ENCODE measurements at places on chromosomes 2 and 18. TPM values are rescaled to one million over a fixed set of nuclear protein-coding genes. Genes with fewer than 3 reads are reported as not detected.

GRCh38 chr2:205370726-205371125 lies 311.6 kb upstream of the NRP2 start:
- no peaks in the 10 kb centered on the region for H3K36me3 ChIP-seq
- H3K4me1 ChIP-seq, result peaks cover 4% of the 10 kb centered on the region
- no peak overlapping the region for H3K27ac ChIP-seq
- no peak for DNase-seq

DNA sequence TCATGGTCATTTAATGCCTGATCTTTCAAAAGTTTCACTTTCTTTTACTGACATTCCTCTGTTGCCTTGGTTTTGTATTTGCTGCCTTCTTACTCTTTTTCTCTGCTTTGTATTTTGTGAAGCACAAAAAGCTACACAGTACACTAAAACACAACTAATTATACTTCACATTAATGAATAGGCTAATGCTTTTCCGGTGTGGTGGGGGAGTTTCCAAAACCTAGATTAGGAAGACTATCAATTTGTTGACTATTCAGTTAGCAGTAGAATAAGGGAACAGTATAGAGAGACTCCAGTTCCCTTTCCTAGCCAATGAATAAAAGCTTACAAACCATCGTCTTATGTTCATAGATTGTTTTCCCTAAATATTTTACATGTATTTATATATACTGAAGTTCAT lies 468.3 kb downstream of the SPAG16 start:
- H3K36me3 ChIP-seq, result no peaks in the 10 kb centered on the region
- DNase-seq, result no peak
- H3K27me3 ChIP-seq, result no peaks in the 10 kb centered on the region
- H3K4me3 ChIP-seq, result no peak overlapping the region
- no peaks in the 10 kb centered on the region for H3K4me1 ChIP-seq

DNA sequence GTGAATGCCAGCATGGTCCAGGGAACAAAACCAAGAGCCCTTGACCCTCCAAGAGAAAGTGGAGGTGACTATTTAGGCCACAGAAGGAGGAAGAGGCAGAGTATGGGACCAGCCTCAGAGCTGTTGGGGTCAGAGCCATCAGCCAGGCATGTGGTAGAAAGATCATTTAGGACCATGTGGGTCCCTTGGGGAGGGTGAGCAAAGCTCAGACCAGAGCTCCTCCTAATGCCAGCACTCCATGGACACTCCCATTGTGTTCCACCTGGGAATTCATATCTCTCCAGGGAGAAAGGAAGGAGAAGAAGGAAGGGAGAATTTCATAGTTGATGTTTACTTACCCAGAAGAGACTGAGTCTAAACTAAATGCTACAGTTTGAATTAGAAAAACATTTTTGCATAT lies 73.2 kb downstream of the CYBRD1 start:
- no peak overlapping the region for H3K27ac ChIP-seq
- no peaks in the 10 kb centered on the region for H3K4me1 ChIP-seq
- H3K27me3 ChIP-seq, result peaks cover 10% of the 10 kb centered on the region
- DNase-seq, result no peak
- H3K36me3 ChIP-seq, result no peaks in the 10 kb centered on the region

GRCh38 chr2:169185711-169186110 lies 116.3 kb downstream of the DHRS9 start:
- no peaks in the 10 kb centered on the region for H3K36me3 ChIP-seq
- no peaks in the 10 kb centered on the region for H3K4me1 ChIP-seq
- peaks cover 7% of the 10 kb centered on the region for H3K27me3 ChIP-seq
- no peak for DNase-seq
- H3K27ac ChIP-seq, result no peak overlapping the region
- no peak overlapping the region for H3K4me3 ChIP-seq

Gene OST4
- 309 TPM for total RNA-seq

DNA sequence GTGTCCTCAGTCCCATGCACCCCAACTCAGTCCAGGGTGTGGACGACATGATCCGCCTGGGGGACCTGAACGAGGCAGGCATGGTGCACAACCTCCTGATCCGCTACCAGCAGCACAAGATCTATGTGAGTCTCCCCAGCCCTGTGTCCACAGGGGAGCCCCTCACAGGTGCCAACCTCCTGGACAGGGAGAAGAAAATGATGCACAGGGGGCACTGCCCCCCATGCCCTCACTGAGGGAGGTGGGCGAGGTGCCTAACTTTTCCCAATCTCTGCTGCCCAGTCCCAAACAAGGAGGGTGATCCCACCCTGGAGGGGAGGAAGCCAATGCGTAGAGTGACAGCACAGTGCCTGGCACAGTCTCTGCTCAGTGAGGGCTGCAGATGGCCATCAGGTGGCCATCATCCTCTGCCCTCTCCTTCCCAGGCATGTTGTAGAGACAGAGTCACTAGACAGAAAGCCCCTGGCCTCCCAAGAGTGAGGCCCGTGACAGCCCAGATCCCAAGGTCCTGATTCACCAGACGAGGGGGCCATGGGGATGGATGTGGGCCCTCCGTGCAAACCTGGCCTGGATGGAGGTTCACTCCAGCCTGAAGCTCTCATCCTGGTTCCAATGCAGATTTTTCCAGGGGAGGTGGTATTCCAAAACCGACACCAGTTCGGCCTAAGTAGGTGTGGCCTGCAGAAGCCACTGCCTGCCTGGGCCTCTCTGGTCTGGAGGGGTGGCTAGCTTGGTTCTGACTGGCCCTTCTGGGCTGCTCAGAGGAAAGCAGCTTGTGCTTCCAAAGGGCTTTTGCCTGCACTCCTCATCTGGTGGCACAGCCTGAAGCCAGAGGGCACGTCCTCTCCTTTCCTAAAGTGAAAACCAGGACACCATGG lies 30.0 kb downstream of the MYO7B start:
- H3K27me3 ChIP-seq, result peaks cover 14% of the 10 kb centered on the region
- peaks cover 21% of the 10 kb centered on the region for H3K4me1 ChIP-seq
- no peak overlapping the region for H3K27ac ChIP-seq
- H3K36me3 ChIP-seq, result peaks cover 6% of the 10 kb centered on the region
- H3K4me3 ChIP-seq, result no peak overlapping the region

Gene GPR45
- total RNA-seq, result not detected

Gene FER1L5
- not detected for total RNA-seq

Gene CAPG
- 299 TPM for total RNA-seq

Gene CCDC85A
- total RNA-seq, result not detected

Gene ANKRD62
- total RNA-seq, result not detected

- H3K27me3 ChIP-seq, result no peaks in the 10 kb centered on the region
- peaks cover 8% of the 10 kb centered on the region for H3K4me1 ChIP-seq
- no peaks in the 10 kb centered on the region for H3K36me3 ChIP-seq
- DNase-seq, result no peak
Measured at GRCh38 chr2:208010506-208010905, 14.8 kb downstream of the PLEKHM3 start.

DNA sequence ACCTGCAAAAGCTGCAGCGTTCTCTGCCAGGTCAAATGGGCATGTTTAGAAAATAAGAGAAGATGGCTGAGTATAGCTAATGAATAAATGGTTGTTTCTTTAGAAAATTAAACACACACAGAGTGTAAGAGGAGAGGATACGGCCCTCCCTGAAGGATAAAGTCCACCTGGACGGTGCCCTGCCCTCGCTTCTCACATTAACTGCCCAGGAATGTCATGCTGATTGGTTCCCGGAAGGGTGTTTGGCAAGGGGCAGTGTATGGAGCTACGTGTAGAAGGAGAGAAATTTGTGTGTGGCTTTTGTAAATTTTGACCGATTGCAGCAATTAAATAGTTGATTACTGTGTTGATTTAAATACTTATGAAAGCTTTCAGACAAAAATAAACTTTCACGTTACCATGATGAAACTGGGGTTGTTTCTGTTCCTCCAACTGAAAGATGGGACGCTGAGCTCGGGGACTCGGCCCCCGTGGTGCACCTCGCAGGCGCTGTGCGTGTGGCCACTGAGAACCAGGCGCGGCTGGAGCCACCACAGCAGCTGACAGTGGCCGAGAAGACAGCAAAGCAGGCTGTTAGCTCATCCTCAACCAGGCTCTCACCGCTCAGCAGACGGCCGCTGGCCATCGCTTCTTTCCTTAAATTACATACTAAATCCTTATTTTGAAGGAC lies 22.7 kb downstream of the MPPE1 start:
- H3K27me3 ChIP-seq, result no peaks in the 10 kb centered on the region
- no peak overlapping the region for H3K4me3 ChIP-seq
- DNase-seq, result no peak
- no peak overlapping the region for H3K27ac ChIP-seq
- H3K36me3 ChIP-seq, result peaks cover 25% of the 10 kb centered on the region

Gene ACYP2
- total RNA-seq, result 12.9 TPM

DNA sequence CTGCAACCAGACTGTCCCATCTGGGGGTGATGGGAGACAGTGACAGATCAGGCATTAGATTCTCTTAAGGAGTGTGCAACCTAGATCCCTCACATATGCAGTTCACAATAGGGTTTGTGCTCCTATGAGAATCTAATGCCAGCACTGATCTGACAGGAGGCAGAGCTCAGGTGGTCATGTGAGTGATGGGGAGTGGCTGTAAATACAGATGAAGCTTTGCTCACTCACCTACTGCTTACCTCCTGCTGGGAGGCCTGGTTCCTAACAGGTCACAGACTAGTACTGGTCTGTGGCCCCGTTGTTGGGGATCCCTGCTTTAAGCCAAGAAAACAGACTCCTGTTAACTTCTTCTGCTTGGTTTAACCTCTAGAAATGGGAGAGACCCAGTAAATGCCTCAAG lies 3.2 kb downstream of the CYP27A1 start:
- no peak overlapping the region for H3K27ac ChIP-seq
- H3K27me3 ChIP-seq, result peaks cover 45% of the 10 kb centered on the region
- no peaks in the 10 kb centered on the region for H3K4me1 ChIP-seq
- no peaks in the 10 kb centered on the region for H3K36me3 ChIP-seq

GRCh38 chr2:10316860-10317259 lies 14.2 kb downstream of the HPCAL1 start:
- no peak overlapping the region for H3K27ac ChIP-seq
- H3K4me3 ChIP-seq, result no peak overlapping the region
- no peak for DNase-seq
- H3K4me1 ChIP-seq, result peaks cover 29% of the 10 kb centered on the region
- H3K36me3 ChIP-seq, result peaks cover 15% of the 10 kb centered on the region

DNA sequence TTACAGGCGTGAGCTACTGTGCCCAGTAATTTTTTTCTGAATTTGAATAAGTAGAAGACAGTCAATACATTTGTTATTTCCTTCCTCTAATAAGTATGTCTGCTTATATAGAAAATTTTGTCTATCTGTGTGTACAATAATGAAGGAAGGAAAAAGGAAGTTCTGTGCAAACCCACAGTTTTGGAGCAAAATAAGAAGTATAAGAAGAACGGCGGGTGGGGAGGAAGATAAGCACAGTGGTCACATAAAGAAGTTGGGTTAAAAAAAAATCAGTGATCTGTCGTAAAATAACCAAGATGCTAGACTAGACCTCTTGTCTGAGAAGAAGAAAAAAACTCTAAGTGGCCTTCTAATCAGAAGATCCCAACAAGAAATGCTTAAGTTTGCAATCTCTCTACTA lies 20.2 kb downstream of the MGAT4A start:
- H3K27me3 ChIP-seq, result no peaks in the 10 kb centered on the region
- peak overlapping the region; percentile 26 for H3K27ac ChIP-seq
- peak overlapping the region; percentile 8 for H3K4me3 ChIP-seq
- no peak for DNase-seq

DNA sequence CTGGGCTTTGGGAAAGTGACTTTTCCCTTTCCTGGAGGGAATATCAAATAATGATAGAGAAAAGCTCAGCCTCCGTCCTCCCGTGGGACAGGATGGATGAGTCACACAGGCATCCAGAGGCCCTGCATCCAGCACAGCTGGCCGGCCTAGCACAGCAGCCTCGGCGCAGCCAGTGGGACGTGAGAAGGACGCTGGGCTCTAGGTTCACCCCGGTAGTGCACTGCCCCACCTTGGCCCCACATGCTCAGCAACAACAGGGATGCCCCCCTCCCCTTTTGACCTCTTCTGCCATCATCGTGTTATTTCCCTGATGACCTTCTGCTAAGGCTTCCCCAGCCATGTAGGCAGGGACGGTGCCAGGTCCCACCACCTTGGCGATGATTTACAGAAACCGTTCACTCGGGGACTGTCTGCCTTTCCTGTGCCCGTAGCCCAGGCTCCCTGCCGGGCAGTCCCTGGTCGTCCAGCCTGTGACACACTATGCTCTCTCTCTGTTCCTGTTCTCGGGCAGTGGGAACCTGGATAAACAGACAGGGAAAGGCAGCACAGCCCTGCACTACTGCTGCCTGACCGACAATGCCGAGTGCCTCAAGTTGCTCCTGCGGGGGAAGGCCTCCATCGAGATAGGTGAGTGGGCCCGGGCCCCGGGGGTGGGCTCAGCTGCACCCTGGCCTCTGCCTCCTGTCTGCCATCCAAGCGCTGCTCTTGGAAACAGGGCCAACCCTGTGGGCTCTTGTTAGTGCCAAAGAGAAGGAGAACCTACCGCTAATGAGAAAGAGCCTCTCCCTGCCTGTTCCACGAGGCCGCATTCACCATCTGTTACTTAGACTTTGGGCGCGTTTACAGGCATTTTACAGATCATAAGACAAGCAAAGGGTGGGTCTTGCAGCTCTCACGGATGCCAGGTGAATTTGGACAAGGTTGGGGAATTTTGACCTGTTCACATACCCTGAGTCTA lies 44.6 kb downstream of the ITGB1BP1 start:
- H3K4me3 ChIP-seq, result no peak overlapping the region
- no peak for DNase-seq
- H3K4me1 ChIP-seq, result no peaks in the 10 kb centered on the region

Gene FN1
- 0.44 TPM for total RNA-seq

DNA sequence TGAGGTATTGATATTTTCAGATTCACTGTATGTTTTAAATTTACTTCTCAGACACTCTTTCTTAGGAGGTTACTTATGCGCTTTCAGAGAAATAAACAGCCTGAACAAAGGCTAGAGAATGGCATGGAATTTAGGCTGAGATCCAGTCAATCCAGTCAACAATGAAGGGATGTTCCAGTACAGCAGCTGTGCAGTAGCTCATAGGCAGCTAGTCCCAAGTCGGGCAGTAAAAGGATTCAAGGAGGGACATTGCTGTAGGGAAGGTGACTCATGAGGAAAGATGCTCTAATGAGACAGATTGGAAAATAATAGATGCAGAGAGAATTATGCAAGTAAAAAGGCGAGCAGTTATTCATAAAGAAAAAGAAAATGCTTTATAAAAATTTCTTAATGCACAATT lies 397.9 kb upstream of the RGPD4 start:
- H3K4me3 ChIP-seq, result no peak overlapping the region
- no peaks in the 10 kb centered on the region for H3K36me3 ChIP-seq
- H3K27ac ChIP-seq, result no peak overlapping the region
- DNase-seq, result no peak
- H3K4me1 ChIP-seq, result no peaks in the 10 kb centered on the region

DNA sequence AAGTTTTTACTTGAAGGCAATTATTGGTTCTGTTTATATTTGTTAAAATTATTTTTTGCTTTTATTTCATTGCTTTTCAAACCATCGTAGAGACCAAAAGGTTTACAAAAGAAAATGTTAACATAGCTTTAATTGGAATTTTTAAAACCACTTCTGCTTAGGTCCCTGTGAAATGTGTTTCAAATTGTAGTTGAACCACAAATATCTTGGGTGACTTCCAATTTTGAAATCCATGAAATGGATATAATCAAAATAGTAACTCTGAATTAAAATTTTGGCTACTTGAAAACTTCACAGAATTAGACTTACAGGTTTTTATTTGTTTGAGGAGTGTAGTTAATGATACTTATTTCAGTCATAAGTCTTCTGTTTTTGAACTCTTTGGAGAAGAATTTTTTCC lies 3.1 kb upstream of the SPAG16 start:
- no peak for DNase-seq
- peaks cover 26% of the 10 kb centered on the region for H3K4me1 ChIP-seq
- H3K36me3 ChIP-seq, result no peaks in the 10 kb centered on the region
- H3K4me3 ChIP-seq, result no peak overlapping the region
